ENCODE measurements at places on chromosomes 3 and 15. TPM values are rescaled to one million over a fixed set of nuclear protein-coding genes. Genes with fewer than 3 reads are reported as not detected.
A peak's percentile ranks its signal among the peaks of the same experiment; 100 is the strongest.

DNA sequence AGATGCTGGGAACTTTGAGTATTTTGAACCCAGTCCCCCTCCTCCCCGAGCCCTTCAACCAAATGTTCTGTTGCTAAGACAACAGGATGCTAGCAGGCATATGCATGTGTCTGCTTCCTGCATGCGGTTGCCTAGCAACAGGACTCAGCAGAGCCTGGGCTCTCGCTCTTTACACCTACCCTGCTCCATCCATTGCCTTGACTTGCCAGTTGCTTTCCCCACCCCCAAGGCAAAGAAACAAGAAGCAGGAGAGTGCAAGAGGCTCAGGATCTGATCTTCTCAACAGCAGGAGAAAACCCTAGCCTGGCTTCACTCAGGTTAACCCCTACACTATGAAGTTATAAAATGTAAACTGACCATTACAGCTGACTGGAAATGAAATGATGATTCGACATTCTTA lies 393.0 kb downstream of the IGSF11 start:
- peaks cover 3% of the 10 kb centered on the region for H3K27me3 ChIP-seq
- no peaks in the 10 kb centered on the region for H3K36me3 ChIP-seq
- H3K4me1 ChIP-seq = no peaks in the 10 kb centered on the region
- H3K4me3 ChIP-seq = no peak overlapping the region

DNA sequence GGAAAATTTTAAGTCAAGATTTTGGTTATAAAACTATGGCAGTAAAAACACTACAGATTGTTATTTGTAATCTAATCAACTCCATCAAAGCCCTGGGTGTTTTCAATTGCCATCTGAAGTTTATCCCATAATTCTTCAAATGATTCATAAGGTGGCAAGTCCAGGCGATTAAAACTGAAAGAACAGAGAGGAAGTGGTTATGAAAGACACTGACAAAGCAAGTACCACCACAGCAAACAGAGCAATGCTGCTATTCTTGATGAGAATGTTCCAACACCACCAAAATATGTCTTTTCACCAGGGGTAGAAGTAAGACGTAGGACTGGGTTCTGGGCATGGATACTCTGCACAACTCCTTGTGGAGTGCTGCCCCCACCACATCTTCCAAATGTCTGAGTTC lies 86.9 kb upstream of the PRTG start:
- no peaks in the 10 kb centered on the region for H3K36me3 ChIP-seq
- peaks cover 30% of the 10 kb centered on the region for H3K4me1 ChIP-seq
- no peak for DNase-seq
- peak overlapping the region; percentile 28 for H3K4me3 ChIP-seq
- H3K27me3 ChIP-seq = no peaks in the 10 kb centered on the region
- H3K27ac ChIP-seq = peak overlapping the region; percentile 4

DNA sequence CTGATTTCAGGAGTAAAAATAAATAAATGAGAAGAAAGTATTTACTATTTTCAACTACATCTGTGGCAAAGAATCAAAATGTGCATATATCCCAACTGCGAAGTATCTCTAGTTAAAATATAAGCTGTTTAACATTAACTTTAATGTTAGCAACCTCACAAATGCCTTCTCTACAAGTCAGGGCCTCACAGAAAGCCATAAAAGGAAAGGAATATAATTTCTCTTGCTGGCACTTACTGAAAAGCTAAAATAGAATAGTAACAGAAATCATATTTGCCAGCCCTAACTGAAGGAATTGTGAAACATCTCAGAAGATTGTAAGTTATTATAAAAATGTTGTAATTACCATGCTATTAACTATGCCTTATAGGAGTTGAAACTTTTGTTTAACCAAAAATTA lies 65.1 kb upstream of the MBNL1 start:
- no peak for DNase-seq
- H3K4me1 ChIP-seq = peaks cover 81% of the 10 kb centered on the region
- H3K4me3 ChIP-seq = peak overlapping the region; percentile 85
- no peaks in the 10 kb centered on the region for H3K27me3 ChIP-seq

The DPPA2 gene
- total RNA-seq = not detected

- no peak for DNase-seq
- H3K4me3 ChIP-seq = no peak overlapping the region
- no peaks in the 10 kb centered on the region for H3K36me3 ChIP-seq
- H3K27me3 ChIP-seq = no peaks in the 10 kb centered on the region
- no peaks in the 10 kb centered on the region for H3K4me1 ChIP-seq
Measured at GRCh38 chr15:71921191-71921590, 110.8 kb downstream of the NR2E3 start.

The OCA2 gene
- total RNA-seq = not detected

DNA sequence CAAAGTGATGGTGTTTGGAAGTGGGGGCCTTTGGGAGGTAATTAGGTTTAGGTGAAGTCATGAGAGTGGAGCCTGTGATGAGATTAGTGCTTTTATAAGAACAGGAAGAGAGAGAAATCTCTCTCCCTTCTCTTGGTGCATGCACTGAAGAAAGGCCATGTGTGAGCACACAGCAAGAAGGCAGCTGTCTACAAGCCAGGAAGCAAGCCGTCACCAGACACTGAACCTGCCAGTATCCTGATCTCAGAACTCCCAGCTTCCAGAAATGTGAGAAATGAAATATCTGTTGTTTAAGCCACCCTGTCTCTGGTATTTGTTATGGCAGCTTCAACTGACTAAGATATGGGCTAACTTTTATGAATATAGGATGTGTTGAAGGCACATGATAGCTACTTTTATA lies 72.6 kb downstream of the REC114 start:
- H3K27me3 ChIP-seq = peaks cover 5% of the 10 kb centered on the region
- peaks cover 4% of the 10 kb centered on the region for H3K4me1 ChIP-seq
- no peak overlapping the region for H3K4me3 ChIP-seq
- no peaks in the 10 kb centered on the region for H3K36me3 ChIP-seq
- no peak overlapping the region for H3K27ac ChIP-seq

DNA sequence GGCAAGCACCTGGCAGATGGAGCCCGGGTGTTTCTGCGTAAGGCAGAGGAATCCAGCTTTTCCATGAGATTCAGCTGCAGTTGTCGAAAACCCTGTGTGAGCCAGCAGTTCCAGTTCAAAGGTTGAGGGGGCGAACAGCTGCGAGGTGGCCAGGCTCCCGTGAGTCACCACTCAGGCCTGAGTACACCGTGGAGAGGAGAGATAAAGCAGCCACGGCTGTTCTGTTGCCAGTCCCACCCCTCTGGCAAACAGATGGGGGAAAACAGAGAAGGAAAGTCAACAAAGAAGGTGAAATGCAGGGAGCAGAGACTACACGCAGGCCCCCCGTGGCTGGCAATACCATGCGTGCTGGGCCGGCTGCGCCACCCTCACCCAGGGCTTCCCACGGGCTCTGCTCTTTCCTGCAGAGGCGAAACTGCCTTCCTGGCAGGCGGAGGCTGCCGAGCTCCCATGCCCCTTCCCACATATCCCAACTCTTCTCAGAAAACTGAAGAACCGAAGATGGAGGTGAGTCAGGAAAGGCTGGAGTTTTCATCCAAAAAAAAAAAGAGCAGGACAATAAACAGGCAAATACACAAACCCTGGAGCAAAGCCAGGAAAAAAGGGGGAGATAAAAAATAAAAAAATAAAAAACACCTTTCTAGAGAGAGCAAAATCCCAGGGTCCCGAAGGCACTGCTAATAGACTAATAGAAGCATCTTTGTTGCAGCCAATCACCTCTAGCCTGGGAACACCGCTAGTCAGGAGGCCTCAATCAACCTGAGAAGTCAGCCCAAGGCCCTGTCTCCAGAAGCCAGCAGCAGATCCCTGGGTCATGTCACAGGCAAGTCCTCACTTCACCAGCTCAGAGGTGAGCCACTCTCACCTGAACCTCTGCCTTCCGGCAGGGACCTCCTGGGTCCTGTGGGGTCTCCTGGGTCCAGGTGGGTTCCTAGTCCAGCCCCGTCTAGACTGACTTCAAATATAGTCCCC lies 37.7 kb downstream of the FAM174B start:
- H3K27me3 ChIP-seq = peaks cover 5% of the 10 kb centered on the region
- no peak overlapping the region for H3K27ac ChIP-seq
- H3K4me3 ChIP-seq = no peak overlapping the region
- DNase-seq = no peak
- no peaks in the 10 kb centered on the region for H3K4me1 ChIP-seq
- no peaks in the 10 kb centered on the region for H3K36me3 ChIP-seq

- peaks cover 25% of the 10 kb centered on the region for H3K4me1 ChIP-seq
- peak overlapping the region; percentile 50 for H3K4me3 ChIP-seq
- H3K27ac ChIP-seq = no peak overlapping the region
- no peak for DNase-seq
- H3K27me3 ChIP-seq = peaks cover 2% of the 10 kb centered on the region
Measured at GRCh38 chr3:172622916-172623700, 87.8 kb downstream of the NCEH1 start.
